Stimulated activated CD8-positive, alpha-beta memory T cell treated with anti-CD3 and anti-CD28 coated beads, Interleukin-15, amount 100 ng/mL, for 1 hour (primary cell): ENCODE measurements at places on chromosomes 12 and 14.

- no peak for DNase-seq
Observed at GRCh38 chr14:59085207-59085739, 103.2 kb upstream of the DAAM1 start.

DNA sequence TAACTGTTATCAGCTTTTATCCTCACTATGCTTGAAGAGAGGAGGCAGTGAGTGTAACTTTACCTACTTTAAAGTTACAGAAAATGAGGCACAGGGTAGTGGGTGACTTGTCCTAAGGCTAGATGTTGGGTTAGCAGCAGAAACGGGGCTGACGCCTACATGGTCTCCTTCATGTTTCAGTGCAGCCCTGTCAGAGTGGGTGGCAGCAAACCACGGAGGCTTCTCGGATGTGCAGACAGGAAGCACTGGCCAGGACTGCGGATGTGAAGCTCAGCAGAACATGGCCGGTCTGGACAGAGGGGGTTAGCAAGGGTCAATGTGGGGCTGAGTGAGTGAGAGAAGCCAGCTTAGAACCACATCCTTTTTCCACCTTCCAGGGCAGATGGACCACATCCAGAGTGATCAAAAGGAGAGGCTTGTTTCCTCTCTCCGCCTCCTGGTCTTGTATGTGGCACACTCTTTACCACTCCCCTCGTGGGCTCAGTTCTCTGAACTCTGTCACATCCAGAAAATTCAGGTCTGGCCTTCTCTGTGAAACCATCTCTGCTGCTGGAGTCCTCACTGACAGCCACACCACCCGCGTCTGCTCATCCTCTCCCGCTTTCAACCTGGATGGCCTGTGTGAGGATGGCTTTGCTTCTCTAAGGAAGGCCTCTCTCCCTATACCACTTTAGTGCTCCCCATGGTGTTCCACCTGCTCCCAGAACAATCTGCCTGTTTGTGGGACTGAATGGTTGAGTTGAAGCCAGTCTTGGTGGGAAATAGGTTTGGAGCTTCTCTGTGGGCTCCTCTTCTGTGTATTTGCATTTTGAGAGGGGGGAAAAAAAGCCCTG, 14.1 kb downstream of the SUSD6 start:
- DNase-seq: peak; percentile 42

GRCh38 chr14:53137568-53138203, 15.4 kb downstream of the DDHD1 start:
- no peak for DNase-seq

- no peak for DNase-seq
Observed at GRCh38 chr12:126369487-126370463, 1304.5 kb downstream of the AACS start.

DNA sequence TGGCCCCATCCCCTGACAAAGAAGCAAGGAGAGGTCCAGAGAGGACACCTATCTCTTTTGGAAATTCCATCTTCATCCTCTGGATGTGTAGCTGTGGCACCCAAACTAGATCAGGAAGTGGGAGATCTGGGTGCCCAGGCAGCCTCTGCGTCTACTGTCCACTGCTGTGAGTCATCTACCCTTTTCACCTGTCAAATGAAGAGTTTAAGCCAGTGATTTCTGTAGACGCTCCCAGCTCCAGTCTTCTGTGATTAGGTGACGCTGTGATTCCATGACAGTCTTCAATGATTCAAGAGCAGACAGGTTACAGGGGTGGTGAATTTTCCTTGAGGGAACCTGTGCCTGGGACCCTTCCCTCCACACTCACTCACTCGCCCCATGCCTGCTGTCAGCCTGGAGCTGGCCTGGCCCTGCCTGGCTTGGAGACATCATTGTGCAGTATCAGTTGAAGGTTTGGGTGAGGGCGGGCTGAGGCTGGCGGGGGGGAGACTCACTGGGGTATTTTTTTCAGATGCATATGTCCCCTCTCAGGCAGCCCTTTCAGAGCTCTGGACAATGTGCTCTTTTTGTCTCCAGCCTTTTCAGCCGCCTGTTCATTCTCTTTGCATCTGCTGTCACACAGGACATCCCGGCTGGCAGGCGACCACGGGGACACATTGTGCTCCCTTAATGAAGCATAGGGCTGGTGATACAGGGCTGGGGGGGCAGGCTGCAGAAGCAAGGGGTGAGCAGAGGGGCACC, 56.8 kb upstream of the PARP11 start:
- no peak for DNase-seq

DNA sequence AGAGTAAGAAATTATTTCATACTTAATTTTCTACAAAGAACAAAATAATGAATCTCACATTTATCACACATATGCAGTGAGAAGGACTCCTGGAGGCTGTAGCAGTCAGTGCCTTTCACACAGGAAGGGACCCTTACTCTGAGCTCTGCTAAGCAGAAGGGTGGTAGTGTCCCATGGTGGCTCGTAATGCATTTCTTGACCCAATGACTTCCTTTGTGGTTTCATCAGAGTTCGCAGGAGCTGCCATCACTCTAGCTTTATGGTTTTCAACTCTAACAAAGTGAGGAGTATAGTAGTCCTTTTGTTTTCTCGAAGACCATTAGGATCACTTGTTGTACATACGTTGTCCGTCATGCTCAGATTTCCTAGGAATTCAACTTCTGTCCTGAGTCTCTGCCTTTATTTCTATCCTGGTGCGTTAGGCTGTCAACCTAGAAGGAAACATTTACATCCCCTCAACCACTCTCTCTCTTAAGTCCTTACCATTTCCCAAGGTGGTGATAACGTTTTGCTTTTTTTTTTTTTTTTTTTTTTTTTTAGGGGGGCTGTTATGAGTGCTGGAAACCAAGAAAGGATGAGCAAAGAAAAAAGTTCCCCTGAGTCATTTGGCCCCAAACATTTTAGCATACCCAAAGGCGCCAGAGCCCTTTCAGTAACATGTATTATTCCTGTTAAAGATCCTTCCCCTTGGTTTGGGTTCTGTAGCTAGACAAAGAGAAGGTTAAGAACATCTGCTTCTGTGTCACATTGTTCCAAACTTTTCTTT, 37.2 kb downstream of the GABARAPL1 start:
- DNase-seq: no peak

DNA sequence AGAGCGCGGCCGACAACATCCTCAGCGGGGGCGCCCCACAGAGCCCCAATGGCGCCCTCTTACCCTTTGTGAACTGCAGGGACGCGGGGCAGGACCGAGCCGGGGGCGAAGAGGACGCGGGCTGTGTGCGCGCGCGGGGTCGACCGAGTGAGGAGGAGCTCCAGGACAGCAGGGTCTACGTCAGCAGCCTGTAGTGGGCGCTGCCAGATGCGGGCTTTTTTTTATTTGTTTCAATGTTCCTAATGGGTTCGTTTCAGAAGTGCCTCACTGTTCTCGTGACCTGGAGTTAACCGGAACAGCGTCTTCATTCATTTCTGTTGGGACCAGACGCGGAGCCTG, 103.8 kb upstream of the FKBP4 start:
- DNase-seq: no peak

GRCh38 chr12:82507686-82508085, 149.4 kb downstream of the METTL25 start:
- DNase-seq: no peak

- DNase-seq: no peak
Observed at GRCh38 chr12:50615145-50615906, 110.5 kb downstream of the DIP2B start.

GRCh38 chr12:25436206-25437030, 116.7 kb downstream of the LMNTD1 start:
- DNase-seq: no peak

DNA sequence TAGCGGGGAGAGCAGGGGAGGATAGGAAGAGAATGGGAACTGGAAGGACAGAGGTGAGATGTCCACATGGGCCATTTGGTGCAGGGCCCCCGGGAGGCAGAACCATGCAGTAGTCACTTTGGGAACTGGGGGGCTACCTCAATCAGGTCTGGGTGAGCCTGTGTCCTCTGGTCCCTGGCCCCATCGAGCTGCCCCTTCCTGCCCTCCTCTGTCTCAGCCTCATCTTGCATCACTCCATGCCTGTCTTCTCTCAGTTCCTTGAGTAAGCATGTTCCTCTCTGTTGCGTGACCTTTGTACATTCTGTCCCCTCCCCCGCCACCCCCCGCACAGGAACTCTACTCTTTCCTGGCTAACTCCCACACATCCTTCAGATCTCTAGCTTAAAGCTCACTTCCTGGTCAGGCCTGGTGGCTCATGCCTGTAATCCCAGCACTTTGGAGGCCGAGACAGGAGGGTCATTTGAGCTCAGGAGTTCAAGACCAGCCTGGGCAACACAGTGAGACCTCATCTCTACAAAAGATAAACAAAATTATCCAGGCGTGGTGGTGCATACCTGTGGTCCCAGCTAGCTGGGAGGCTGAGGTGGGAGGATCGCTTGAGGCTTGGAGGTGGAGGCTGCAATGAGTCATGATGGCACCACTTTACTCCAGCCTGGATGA, 23.2 kb downstream of the FOS start:
- no peak for DNase-seq

DNA sequence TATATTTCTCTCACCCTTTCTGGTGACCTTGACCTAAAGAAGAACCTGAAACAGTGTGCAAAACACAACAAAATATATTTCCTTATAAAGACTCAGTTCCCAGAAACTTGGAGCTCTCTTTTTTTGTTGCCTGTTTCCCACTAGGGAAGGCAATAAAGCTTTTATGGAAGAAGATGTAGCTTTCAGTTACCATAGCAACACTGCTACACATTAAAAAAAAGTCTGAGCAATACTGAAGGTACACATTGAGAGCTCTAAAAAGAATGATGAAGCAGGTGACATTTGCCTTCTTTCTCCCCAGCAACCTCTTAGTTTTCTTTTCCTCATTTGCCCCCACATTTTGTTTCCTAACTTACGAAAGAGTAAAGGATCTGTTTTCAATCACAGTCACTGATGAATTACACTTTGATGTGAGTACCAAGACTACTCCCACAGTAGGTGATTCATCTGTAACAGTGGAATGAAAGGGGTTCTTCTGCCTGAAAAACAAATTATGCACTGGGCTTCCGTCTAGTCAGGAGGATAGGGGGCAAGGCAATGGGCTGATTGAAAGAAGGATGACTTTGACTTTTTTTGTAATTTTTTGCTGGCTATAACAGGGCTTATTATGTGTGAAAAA, 1.1 kb upstream of the CATSPERB start:
- no peak for DNase-seq

GRCh38 chr12:99045158-99045557, 400.1 kb downstream of the APAF1 start:
- no peak for DNase-seq

- no peak for DNase-seq
Observed at GRCh38 chr12:95099270-95099790, 25.9 kb upstream of the NR2C1 start.

GRCh38 chr14:78986989-78987388, 816.8 kb downstream of the NRXN3 start:
- DNase-seq: no peak

- DNase-seq: peak; percentile 62
Observed at GRCh38 chr14:101731187-101732080, 30.1 kb upstream of the PPP2R5C start.

- DNase-seq: no peak
Observed at GRCh38 chr14:68293404-68293803, 473.8 kb downstream of the RAD51B start.

DNA sequence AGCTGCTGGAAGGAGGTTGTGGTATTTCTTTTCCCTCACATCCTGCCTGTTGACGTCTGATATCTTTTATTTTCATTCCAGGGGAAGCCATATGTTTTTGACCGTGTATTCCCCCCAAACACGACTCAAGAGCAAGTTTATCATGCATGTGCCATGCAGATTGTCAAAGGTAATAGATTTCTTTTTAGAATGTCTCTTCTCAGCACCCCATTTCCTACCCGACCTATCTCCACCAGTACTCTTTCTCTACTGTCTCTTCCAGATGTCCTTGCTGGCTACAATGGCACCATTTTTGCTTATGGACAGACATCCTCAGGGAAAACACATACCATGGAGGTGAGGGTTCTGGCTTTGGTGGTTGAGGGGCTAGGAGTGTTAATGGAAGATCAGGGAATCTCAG, 13.5 kb downstream of the KIF5A start:
- DNase-seq: no peak

DNA sequence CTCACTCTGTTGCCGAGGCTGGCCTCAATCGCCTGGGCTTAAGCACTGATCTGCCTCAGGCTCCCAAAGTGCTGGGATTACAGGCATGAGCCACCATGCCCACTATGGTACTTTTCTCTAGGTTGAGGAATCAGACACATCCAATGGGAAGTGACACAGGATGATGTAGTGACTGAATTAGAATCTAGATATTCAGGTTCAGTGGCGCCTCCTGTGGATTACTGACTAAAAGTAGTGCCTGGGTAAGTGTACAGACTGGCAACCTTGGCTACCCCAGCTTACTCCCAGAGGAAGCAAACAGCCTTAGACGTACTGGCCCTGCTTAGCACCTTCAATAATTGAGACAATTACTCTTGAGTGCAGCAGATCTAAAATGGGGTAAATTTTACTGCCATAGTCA, 22.8 kb downstream of the GALNT8 start:
- no peak for DNase-seq

DNA sequence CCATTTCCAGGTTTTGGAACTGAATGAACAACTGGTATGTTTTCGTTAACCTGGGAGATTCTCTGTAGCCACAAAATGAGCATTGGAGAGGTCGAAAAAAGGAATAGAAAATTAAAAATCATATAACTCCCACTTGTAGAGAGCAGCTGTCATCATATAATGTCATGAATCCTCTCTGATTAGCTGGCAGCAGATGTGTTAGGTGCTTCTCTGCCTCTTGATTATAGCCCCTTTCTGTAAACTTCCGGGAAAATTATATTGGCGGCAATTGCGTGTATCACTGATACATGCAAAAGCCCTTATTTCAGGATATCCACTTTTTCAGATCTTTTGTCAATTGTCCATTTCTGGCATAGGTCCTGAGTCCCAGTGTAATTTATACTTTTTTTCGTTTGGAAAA, 31.7 kb downstream of the FGD4 start:
- no peak for DNase-seq

- no peak for DNase-seq
Observed at GRCh38 chr12:66999141-66999540, 270.0 kb upstream of the CAND1 start.

DNA sequence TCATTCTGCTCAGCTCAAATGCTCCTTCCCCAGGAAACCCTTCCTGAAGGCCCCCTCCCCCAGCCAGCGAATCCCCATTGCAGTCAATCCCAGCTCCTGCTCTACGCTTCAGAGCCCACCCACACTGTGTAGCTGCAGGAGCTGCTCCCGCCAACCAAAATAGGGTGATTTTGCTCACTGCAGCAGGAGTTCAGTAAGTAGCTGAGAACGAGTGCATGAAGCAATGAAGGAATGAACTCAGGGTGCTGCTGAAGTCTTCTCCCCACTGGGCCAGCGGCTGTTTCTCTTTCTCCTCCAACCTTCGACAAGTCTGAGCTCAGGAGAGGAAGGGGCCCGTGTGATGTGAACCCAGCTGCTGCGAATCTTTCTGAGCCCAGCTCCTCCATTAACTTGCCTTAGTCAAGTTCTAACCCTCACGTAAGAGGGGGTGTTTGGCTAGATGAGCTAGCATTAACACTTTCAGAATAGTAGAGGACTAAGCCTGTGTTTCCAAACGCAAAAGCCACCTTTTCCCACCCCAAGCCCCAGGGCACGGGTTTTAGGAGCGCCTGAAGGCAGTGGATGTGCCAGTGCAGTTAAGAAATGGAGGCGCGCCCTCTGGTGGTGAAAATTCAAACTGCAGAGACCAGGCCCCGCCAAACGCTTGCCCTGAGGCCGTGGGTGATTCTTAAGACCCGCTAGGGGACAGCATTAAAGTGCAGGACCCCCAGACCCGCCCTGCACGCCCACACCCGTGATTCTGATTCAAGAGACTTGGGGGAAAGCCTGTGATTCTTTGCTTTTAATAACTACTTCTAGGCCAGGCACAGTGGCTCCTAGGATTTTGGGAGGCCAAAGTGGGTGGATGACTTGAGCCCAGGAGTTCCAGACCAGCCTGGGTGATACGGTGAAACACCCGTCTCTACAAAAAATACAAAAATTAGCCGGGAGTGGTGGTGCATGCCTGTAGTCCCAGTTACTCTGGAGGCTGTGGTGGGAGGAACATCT, 11.9 kb upstream of the SERPINA4 start:
- DNase-seq: peak; percentile 24
